ENCODE measurements at places on chromosomes 11 and 22.

GRCh38 chr11:119907878-119908572 is 179.0 kb upstream of the NECTIN1 start:
- DNase-seq, result no peak

DNA sequence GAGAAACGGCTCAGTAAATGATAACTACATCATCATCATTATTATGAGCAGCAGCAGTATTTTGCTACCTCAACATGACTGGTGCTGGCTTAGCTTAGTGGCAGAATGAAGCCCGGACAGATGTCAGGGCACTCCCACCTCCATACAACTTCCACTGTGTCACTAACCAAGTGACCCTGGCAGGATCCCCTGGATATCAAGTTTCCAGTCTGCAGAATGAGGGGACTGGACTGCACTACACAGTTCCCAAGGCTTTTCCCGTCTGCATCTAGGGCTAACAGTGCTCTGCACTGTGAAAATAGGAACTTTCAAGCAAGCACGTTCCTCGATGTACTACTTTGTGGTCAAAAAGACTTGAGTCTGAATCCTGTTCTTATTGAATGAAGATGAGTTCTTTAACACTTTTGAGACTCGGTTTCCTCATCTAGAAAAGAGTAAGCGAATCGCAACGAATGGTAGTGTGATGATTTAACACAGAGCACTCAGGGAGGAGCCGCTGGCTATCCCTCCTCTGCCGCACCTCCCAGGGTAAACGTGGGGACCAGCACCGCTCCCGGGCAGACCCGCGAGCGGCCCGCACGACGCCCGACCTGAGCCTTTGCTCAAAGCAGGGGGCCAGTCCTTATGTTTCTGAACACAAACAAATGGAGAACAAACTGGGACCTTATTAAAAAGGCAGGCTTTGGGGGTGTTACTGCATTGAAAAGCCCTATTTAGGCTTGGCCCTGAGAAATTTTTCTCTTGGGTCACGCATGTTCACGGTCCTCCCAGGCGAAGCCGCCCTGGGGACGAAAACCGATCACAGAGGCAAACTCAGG is 910 bp downstream of the CLTCL1 start:
- no peak for DNase-seq

DNA sequence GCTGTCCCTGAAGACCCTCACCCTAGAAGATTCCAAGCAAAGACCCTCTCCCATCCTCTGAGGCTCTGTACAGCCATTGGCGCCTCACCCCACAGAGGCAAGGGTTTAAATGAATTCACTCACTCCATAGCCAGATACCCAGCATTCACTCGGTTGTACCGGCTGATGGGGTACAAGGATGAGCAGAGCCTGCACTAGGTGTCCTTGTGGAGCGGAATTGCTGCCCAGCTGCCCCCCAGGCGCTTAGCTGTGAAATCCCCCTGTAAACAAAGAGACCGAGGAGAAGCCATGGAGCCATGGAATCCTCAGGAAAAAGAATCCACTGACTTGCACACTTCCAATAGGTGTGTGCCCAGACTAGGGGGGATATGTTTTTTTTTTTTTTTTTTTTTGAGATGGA is 117.3 kb downstream of the SHANK2 start:
- no peak for DNase-seq

GRCh38 chr11:128520206-128520887 is 67.0 kb downstream of the ETS1 start:
- DNase-seq, result no peak

DNA sequence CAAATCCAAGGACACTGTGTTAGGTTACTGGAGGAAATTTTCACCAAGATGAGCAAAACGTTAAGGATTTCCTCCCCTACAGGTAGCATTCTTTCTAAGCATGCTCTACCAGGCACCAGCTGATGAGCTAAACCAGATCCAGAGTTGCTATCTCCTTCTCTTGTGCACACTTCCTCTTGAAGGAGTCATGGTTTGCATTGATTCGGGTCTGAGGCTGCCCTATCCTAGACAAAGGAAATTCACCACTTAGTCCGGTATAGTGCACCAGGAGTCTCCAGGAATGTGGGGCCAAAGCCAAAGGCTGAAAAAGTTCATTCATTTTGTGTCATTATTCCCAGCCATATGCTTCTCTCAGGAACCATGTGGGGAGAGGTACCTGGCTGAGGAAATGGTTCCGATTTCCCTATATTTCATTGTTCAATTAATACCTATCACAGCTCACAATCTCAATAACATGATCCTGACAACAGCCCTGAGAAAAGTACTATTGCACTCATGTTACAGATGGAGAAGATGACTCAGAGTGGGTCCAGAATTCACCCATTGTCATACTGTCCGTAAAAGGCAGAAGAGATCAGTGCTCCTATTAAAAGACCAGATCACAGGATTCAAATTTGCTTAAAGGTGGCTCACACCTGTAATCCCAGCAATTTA is 39.1 kb downstream of the SLC35F2 start:
- no peak for DNase-seq

GRCh38 chr11:111730871-111731591 is 35.2 kb downstream of the PPP2R1B start:
- DNase-seq, result peak; percentile 52

- DNase-seq, result no peak
Measured at GRCh38 chr22:43270314-43270908, 72.8 kb downstream of the SCUBE1 start.

DNA sequence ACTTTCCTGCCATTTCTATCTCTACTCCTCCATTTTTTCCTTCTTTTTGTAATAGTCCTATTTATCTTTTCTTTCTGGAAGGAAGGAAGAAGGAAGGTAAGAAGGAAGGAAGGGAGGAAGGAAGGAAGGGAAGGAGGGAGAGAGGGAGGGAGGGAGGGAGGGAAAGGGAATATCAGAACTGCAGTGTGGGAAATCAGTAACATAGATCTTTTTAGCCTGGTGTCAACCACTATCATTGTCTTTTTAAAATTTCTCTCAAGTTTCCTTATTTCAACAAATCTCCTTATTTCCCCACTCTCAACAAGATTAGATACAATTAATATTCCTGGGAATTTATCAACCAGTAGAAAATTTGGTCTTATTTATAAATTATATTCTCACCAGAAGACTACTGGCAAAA is 33.7 kb downstream of the OR52E1 start:
- no peak for DNase-seq

DNA sequence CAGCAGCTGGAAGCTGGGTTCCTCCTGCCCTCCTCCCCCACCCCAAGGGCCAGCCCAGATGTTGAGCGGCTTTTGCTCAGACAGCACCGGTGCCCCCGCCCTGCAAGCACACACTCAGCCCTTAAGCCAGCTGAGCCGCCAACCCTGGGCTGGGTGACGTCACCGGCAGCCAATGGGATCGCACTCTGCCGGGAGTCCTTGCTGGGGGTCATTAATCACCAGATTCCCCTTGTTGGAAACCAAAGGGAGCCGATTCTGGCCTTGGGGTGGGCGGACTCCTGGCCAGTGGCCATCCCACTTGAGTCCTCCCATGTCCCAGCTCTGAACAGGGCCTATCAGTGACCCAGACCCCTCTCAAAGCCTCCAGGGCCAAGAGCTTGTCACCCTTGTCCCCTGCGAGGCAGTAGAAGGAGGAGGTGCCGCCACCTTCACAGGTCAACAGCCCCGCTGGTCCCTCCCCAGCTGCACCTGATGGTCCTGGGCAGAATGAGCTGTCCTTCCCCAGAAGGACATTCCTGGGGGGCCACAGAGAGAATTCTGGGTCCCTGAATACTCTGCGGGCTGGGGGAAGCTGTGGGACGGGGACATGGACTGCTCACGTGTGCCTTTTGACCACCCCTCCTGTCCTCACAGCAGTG is 7.4 kb downstream of the DUSP8 start:
- no peak for DNase-seq

GRCh38 chr22:32628628-32629572 is 154.3 kb downstream of the FBXO7 start:
- no peak for DNase-seq

GRCh38 chr11:21896216-21896615 is 296.7 kb upstream of the ANO5 start:
- DNase-seq, result no peak

GRCh38 chr11:68996376-68997123 is 15.8 kb upstream of the MRGPRD start:
- no peak for DNase-seq

GRCh38 chr22:50318698-50319411 is 8.0 kb downstream of the DENND6B start:
- no peak for DNase-seq

DNA sequence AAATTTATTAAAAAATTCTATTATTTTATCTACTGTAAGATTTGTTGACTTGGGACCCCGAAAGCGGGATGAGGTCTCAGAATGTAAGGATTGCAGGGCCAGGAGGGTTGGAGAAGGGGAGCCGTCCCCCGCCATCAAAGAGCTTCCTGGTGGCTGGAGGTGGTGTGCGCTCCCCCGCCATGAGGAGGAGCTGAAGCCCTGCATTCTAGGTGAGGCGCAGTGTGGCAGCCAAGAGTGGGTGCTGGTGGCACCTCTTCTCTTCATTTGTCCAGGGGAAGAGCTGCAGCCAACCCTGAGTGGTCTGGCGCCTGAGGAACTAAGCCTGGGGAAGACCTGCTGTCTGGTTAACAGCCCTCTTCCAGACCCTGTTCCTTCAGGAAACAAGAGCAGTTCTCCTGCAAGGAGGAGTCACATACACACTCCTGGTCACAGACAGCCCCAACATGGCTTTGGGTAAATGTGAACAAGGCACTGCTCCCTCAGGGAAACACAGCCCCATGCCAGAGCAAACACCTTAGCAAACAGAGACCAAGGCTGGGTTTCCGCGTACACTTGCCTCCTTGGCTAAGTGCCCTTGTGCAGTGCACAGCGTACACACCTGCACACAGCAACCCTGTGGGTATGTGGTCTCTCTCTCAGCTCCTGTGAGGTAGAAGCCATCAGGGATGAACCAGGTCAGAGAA is 17.3 kb downstream of the RTN4RL2 start:
- DNase-seq, result no peak
